Activated T-cell treated with anti-CD3 and anti-CD28 coated beads for 1 hour (primary cell): ENCODE measurements at places on chromosomes 1 and 21.

- no peak for DNase-seq
Measured at GRCh38 chr1:233019778-233020325, 69.4 kb downstream of the NTPCR start.

DNA sequence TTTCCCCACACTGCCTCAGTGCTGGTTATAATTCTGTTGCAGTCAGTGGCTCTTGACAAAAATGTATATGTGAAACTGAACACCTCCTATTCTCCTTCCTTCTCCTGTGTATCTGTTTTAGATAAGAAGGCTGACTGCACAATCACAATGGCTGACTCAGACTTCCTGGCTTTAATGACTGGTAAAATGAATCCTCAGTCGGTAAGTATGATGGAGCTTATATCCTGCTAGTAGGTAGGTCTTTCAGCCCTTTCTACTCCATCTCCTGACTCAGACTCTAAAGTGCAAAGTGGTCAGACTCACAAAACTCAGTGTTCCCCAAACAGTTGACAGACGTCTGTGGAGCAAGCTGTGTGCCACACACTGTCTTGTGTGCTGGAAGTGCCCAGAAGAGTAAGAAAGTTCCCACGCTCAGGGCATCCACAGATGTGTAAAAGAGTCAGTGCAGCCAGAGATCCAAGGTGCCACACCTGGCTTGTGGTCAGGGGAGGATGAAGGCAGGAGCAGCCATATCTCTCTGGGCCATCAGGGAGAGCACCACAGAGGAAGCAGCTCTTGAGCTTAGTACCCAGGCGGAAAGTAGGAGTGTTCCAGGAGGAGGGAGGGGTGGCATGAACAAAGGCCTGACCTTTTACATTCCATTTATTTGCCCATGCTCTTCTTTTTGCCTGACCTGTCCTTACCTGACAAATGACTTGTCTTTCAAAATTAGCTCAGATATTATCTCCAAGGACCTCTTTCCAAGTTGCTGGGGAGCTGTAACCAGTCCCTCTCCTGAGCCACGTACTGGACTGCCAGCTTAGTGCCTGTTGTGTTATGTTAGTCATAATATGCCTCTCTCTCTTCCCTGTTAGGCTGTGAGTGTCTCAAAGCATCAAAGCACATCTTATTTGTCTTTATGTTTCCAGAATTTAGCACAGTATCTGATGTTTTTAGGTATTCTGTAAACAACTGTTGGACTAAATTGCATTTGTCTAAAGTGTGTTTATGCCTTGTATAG, 14.0 kb upstream of the PODN start:
- DNase-seq = no peak

GRCh38 chr1:108045460-108045859, 80.5 kb upstream of the VAV3 start:
- DNase-seq = no peak

DNA sequence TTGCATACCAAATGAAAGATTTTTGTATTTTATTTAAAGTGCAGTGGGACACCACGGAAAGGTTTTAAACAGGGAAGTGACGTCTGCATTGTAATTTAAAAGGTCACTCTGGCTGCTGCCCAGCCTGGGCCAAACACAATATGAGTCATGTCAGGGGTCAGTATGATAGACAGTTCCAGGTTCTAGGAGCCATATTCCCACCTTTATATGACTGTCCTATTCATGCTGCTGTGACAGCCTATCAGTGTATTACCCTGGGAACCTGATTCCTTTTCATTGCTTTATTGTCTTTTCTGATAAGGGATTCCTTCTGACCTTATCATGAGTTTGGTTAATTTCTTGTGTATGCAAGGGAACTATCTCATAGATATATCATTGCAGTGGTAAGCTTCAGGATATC, 5.3 kb downstream of the VANGL1 start:
- no peak for DNase-seq

DNA sequence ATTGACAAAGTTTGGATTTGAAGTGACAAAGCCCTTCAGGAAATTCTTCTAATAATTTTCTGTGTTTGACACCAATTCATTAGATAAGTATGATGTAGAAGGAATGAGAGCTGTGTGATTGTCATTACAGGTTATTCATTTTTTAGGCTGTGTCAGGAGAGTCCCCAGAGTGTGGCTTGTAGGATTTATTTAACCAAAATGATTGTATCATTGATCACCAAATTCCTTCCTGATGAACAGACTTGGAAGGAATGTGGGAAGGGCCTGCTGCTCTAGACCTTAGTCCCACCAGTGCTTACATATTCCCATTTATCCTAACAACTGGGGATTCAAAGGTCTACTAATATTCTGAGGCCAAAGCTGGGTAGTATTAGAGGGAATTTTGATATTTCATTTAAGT, 383.3 kb upstream of the KAZN start:
- DNase-seq = no peak

DNA sequence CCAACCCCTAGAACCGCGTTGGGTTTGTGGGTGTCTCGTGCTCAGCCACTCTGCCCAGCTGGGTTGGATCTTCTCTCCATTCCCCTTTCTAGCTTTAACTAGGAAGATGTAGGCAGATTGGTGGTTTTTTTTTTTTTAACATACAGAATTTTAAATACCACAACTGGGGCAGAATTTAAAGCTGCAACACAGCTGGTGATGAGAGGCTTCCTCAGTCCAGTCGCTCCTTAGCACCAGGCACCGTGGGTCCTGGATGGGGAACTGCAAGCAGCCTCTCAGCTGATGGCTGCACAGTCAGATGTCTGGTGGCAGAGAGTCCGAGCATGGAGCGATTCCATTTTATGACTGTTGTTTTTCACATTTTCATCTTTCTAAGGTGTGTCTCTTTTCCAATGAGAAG, 18.7 kb downstream of the TFF3 start:
- DNase-seq = no peak

DNA sequence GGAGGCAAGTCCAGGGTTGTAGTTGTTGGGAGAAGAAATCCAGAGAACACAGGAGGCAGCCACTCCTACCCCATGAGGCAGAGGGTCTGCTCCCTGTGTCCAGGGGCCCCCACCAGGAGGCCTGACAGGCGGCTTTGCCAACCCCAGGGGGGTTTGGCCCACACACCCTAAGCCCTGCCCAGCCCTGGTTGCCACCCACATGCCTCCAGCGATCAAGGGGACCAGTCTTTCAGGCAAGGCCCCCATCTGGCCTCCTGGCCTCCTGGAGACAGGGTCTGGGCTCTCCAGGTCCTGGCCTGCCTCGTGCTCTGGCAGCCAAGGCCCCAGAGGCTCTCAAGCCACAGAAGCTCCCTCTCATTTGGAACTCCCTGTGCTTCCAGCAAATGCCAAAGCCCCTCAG, 38.5 kb downstream of the SDC3 start:
- DNase-seq = no peak

GRCh38 chr1:193926956-193927355, 740.5 kb upstream of the B3GALT2 start:
- DNase-seq = no peak

DNA sequence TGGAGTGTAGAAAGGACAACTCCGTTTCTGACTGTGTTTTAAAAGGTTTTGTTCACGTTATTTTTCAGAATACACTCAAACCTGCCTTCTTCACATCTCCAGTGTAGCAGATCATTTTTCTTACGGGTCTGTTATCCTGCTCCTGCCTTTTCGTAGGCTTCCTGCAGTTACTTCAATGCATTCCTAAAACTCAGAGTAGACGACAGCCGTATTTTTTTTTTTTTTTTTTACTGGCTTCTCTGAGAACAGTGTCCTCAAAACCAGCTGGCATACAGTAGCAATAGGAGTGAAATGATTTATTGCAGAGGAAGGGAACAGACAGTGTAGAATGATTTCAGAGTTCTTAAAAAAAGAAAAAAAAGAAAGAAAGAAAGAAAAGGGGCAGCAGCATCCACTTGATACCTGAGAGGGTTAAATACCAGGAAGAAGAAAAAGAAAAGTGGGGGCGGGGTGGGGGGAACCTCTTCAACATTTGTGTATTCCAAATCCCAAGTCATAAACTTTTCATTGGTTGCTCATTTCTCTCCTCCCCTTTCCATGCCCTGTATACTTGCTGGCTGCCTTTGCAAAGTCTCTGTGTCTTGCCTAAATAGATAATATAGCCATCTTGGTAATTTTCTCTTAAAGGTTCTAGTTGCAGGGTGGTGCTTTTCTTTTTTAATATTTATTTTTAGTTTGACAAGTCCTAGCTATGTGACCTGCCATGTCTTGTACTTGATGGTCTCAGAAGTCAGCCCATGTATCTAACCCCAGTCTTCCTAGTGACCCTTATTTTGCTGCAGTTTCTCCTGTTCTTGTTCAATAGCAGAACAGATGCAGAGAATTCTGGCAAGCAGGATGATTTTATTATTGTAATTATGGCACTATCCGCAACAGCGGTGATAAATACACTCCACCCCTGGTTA, 2.8 kb downstream of the TGFB2 start:
- no peak for DNase-seq

DNA sequence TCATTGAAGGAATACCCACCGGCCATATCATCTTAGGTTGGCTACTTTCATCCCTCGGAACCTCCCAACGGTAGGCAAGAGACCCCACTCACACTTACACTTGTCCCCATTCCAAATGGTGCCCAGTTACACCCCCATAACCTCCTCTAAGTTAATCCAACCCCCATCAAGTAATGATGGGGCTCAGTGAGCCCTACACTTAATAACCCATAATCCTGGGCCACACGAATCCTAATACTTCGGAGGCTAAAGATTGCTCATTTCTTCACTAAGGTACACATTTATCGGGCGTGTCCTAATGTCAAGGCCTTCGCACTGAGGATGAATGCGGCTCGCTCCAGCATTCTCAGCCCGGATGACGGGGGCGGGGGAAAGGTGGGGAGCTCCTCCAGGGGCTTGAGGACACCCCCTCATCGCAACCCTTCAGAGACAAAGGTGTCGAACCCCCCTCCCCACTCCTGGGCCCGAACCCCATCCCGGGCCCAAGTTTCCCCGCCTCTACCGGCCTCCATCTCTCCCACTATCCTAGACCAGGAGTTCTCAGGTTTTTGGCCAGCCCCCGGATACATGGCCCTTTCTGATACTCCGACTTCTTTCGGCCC, 435 bp downstream of the ILF2 start:
- no peak for DNase-seq

GRCh38 chr1:233229288-233229687, 66.2 kb downstream of the PCNX2 start:
- DNase-seq = no peak
